ENCODE measurements at places on chromosomes 2 and 18.

GRCh38 chr2:3728104-3729054 lies 25.0 kb downstream of the DCDC2C start:
- no peak for DNase-seq
- no peaks in the 10 kb centered on the region for H3K27me3 ChIP-seq

GRCh38 chr2:120985174-120985996 lies 249.7 kb downstream of the GLI2 start:
- H3K27ac ChIP-seq: no peak overlapping the region
- no peak overlapping the region for H3K4me3 ChIP-seq
- peak; percentile 59 for DNase-seq
- H3K27me3 ChIP-seq: no peaks in the 10 kb centered on the region
- H3K36me3 ChIP-seq: peaks cover 11% of the 10 kb centered on the region
- no peaks in the 10 kb centered on the region for H3K4me1 ChIP-seq

DNA sequence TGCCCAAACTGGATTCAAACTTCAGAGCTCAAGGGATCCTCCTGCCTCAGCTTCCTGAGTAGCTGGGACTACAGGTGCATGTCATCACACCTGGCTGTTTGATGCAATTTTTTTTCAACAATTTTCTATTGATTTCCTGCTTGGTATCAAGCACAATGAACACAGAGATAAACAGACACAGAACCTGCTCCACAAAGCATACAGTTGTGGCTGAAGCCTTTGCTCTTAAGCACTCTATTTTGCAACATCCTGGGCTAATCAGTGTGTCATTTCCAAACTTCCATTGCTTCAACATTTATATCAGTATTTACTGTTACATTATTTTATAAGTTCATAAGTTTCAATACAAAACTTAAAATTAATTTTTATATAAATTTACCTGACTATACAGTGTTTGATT lies 79.4 kb downstream of the NEB start:
- H3K36me3 ChIP-seq: no peaks in the 10 kb centered on the region
- H3K27me3 ChIP-seq: peaks cover 2% of the 10 kb centered on the region
- no peak for DNase-seq
- no peak overlapping the region for H3K27ac ChIP-seq

DNA sequence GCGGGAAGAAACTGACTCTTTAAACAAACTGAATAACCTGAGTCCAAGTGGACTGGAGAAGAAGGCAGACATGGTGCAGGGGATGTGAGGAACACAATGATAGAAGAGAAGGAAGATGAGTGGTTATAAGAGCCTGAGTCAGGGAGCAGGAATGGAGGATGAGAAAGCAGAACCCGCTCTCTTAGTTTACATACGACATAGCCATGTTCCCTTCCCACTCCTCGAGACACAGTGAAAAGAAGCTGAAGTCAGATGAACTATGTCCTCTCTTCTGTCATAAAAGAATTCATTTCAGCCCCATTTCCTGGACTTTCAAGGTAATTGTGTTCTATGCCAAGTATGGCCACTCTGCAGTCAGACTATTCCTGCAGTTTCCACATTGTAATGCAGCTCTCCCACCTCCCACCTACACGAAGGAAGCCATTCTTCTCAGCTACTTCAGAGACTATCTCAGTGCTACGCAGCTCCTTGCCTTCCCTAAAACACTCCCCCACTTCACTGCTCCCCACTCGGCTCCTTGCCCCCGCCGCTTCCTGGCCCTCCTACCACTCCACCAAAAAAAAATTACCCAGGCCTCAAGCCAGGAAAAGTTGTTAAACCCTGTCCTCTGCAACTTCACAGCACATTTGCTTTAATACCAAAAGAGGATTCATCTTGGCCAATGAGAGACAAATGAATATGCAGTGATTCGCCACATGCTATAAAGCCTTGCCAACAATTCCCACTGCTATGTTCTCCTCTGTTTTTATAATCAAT lies 323.4 kb upstream of the EPHA4 start:
- H3K36me3 ChIP-seq: no peaks in the 10 kb centered on the region
- H3K27ac ChIP-seq: no peak overlapping the region
- H3K4me3 ChIP-seq: no peak overlapping the region
- no peaks in the 10 kb centered on the region for H3K4me1 ChIP-seq
- no peaks in the 10 kb centered on the region for H3K27me3 ChIP-seq

- H3K36me3 ChIP-seq: no peaks in the 10 kb centered on the region
- no peak for DNase-seq
- no peaks in the 10 kb centered on the region for H3K27me3 ChIP-seq
- no peak overlapping the region for H3K27ac ChIP-seq
- H3K4me3 ChIP-seq: no peak overlapping the region
- no peaks in the 10 kb centered on the region for H3K4me1 ChIP-seq
Observed at GRCh38 chr2:65293376-65293775, 65.7 kb downstream of the ACTR2 start.

GRCh38 chr2:120840795-120841487 lies 105.3 kb downstream of the GLI2 start:
- no peak overlapping the region for H3K27ac ChIP-seq
- H3K27me3 ChIP-seq: no peaks in the 10 kb centered on the region
- no peak for DNase-seq
- no peaks in the 10 kb centered on the region for H3K36me3 ChIP-seq
- H3K4me3 ChIP-seq: no peak overlapping the region

All from aorta (tissue), 5 donors.